ENCODE measurements at places on chromosomes 2 and 18.
A peak's percentile ranks its signal among the peaks of the same experiment; 100 is the strongest.

- DNase-seq, result peak; percentile 89
These were observed 999.7 kb upstream of the LRRTM1 start for GRCh38 chr2:81304154-81304830.

DNA sequence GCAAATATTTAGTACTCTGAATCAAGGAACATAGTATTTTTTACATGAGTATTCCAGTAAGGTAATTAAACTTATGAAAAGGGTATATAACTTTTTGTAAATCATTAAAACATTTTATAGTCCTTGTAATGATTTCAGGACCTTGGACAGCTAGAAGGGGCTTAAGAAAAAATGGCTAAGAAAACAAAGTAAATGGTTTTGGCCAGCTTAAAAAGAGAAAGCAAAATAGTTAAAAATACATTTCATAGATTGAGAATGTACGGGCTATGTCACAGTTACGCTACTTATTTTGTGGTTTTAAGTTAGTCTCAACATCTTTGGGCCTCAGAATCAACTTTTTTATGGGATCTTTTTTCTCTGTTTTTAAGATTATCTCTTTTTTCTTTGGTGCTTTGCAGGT, 26.7 kb downstream of the POLI start:
- peak; percentile 11 for DNase-seq

DNA sequence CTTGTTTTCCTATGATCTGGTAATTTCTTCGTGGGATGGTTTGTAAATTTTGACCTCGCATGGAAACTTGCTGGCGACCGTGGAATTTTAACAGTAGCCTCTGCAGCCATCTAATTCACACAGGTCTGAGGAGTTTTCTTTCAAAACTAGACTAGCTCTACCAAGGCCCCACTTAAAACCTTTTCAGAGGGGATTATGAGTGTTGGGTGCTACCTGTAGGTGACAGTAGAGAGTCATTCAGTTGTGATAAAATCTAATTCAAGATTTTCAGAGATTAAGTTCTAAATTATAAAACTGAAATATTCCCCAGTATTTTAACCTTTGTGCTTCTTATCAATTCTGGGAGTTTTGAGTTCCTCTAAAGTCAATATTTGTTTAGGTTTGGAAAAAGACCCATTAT, 31.0 kb downstream of the THSD7B start:
- DNase-seq, result no peak

DNA sequence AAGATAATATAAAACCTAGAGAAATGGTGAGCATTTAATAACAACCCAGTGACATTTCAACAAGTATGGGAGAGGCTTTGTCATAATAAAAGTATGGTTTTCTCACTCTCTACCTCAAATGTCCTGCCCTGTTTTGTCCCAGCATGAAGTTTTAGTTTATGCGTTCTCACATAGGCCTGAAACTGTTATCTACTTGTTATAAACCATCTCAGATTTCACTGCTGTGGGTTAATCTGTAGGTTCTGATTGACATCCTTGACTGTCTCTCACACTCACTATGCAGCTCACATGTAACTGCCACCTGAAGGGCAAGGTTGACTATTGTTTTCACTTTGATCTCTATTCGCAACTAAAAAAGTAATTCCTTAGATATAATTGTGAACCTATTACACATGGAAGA, 44.9 kb downstream of the ZEB2 start:
- no peak for DNase-seq

DNA sequence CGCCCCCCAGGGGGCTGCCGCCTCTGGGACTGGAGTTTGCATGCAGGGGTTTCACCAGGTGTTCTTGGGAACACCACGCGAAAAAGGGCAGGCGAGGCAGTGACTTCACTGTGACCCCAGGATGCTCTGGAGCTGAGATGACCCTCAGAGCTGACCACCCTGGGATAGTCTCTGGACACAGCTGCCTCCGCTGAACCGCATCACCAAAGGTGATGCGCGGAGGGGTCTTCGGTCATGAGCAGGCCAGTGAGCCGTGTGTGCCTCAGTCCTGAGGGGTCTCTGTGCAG, 17.5 kb downstream of the GPR35 start:
- no peak for DNase-seq

- no peak for DNase-seq
These were observed 5.9 kb downstream of the RIOK3 start for GRCh38 chr18:23458830-23459529.

DNA sequence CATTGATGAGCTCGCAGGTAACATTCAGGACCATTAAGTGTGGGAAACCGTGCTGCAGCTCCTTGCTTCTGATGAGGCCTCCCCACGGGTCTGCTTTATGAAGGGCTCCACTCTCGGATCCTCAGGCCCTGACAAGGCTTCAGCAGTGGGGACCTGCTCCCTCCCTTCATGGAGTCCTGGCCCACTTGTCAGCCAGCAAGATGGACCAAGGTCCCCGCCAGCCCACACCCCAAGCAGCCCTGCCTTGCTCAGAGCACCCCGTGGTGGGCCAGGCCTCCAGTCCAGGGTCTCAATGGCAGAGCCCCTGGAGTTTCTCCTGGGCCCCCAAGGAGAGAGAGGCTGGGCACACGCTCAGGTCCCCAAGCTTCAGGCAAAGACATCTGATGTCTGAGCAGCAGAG, 41.5 kb downstream of the CROCC2 start:
- no peak for DNase-seq

DNA sequence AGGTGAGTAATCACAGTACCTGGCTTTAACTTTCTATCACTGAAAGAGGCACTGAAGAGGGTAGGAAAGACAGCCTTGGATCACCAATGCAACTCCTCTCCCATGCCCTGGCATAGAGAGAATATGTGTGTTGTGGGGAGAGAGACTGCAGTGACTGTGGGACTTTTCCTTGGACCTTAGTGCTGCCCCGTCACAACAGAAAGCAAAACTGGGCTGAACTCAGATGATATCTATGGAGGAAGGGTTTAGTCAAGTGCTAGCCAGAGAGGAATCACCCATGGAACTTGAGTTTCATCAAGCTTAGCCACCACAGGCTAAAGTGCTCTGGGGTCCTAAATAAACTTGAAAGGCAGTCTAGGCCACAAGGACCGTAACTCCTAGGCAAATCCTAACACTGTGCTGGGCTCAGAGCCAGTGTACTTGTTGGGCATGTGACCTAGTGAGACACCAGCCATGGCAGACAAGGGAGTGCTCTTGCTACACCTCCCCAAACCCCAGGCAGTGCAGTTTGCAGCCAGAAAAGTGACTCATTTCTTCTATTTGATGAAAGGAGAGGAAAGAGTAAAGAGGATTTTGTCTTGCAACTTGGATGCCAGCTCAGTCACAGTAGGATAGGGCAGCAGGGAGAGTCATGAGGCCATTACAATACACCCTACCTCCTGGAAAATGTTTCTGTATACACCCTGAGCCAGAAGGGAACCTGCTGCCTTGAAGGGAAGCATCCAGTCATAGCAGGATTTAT, 105.8 kb upstream of the SPOPL start:
- peak; percentile 75 for DNase-seq

DNA sequence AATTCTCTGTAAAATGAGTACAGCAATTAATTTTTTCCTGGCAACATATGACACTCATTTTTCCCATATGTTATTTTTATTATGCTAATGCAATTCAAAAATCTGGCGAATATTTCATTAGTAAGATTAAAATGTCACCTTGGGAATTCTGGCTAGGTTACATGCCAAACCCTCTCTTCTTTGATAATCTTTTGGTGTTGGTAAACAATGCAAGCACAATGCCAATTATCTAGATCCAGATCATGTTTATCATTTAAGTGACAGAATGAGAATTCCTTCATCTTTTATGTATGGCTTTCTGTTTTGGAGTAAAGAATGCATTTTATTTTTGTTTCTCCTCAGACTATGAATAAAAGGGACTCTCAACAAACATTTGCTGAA, 33.7 kb downstream of the GPR75 start:
- no peak for DNase-seq

DNA sequence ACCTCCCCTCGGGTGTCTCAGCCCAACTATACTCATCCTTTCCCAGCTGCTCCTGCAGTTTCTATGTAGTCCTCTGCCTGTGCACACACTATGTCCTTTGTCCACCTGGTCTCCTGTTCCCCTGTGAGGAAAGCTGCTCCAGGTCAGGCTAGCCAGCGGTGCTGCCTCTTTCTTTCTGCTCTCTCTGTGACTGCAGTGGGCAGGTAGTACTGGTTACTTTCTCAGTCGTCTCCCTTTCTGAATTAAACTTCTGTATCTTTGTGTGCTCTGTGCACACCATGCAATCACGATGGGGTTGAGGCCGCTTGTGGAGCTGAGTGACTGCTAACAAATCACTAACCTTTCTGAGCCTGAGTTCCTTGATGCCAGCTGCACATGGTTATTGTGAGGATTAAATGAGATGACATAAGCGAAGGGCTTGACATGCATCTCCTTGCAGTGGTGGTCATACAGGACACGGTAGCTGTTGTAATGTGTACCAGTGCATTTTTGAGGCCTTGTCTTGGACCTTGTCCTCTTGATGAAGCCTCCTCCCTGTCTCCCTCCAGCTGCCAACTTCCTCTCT, 3.5 kb downstream of the FARP2 start:
- no peak for DNase-seq

GRCh38 chr2:64324746-64325410, 129.1 kb upstream of the LGALSL start:
- DNase-seq, result no peak

DNA sequence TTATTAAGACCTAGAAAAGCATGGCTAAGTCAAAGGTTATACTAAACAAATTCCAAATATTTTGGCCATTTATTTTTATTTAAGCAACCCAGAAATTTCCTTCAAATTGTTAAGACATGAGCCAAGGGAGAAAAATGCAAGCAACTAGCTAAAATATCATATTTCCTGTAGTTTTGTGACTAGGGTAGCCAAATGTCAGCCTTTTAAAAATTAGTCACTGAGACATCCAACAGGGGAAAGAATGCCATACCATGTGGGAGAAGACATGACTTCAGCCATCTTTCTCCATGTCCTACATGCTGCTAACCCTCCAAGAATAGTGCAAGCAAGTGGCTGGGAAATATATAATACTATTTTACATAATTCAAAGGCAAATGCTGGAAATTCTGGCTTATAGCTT, 197.9 kb downstream of the DSEL start:
- no peak for DNase-seq

GRCh38 chr2:120624738-120625446, 110.8 kb upstream of the GLI2 start:
- no peak for DNase-seq

DNA sequence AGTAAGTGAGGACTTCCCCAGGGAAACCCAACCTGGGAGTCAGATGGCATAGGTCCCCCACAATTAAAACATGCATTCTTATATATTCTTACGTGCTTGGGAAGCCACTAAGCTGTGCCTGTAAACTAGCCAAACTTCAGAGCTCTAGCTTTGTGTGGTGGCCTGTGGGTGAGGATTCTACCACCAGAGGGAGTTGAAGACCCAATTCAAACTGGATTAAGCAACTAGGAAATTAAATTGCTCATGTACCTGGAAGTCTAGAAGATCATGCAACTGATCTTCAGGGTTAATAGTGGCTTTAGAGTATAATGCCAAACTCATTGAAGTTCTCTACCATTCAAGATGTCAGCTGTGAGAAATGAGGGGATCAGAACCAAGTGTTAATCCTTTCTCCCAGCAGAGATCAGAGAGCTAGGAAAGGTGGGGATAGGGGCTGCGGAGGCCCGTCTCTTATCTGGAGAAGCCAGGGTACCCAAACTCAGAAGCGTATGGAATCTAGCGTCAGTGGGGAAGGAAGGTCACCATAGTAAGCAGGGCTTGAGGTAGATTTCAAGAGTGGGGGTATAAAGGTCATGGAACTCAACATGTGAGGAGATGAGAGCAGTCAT, 53.2 kb upstream of the CCDC85A start:
- DNase-seq, result peak; percentile 27

DNA sequence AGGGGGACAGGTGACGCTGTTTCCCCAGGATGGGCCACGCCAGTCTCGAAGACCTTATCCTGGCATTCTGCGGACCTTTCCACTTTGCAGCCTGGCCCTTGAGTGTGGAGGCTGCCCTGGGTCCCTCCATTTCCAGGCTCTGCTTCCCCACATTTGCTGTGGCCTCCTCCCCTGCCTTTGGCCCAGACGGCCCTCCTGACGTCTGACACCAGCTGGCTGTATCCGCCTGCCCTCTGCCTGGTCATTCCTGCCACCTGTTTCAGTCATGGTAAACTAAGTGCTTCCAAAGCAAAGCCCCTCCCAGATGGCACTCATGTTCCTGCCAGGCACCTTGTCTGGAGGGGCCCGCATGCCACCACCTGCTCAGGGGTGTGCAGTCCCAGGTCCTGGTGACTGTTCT, 95.1 kb downstream of the ASB1 start:
- no peak for DNase-seq

- no peak for DNase-seq
These were observed 163.6 kb downstream of the TRABD2A start for GRCh38 chr2:84717302-84717701.

DNA sequence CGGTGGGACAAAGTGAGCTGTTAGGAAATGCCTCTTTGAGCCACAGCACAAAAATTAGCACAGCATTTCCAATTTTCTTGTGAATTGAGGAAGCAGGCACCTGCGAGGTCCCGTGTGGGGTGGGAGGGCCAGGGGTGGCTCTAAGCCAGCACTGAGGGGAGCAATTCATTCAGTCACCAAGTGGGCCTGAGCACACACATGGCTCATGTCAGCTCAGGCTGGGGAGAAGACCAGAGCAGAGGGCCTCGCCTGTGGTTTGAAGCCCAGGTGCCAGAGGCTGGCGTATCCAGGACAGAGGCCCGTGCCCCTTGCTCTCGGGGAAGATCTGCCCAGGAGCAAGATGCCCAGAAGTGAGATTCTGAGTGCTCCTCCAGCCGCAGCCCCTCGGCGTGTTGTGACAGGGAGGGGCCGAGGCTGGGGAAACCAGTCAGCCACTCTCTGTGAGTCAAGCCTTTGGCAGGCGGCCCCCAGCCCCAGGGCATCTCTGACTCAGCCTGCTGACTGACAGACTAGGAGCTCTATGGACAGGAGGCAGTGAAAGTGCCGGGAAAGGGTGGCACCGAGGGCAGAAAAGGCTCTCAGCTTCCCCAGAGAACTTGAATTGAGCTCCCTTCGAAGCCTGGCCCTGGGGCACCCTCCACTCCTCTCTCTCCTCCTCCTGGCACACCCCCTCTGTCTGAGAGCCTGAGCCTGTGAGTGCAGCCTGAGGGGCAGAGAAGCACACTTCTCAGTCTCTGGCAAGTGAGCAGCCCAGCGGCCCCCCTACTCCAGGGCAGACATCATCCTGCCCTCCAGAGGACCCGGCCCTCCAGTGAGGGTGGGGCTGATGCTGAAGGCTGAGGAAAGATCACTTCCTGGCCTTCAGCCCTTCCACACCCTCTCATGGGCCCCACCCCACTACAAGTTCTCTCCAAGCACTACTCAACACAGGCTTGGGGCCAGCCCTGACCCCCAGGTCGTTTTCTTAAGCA, 32.3 kb downstream of the CYP26B1 start:
- DNase-seq, result peak; percentile 86

DNA sequence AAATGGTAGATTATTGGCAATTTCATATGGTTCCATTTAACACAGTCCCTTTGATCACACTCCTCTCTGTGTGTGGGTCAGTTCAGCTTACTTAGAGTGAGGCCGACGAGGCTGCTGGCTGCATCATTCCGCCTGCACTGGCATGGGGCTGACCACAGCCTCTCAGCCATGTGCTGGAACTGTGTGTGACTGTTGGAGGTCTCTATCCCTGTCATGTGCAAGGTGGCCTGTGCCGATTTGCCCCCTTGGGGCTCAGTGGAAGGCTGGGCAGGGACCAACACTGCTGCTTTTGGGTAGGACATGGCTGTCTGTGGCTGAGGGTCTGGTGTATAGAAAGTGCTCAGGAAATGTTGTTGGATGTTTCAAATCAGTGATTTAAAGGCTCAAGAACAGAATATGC, 454.0 kb upstream of the HS6ST1 start:
- no peak for DNase-seq
